ENCODE measurements at places on chromosomes 3 and 15.

GRCh38 chr3:152737021-152737908, 97.7 kb upstream of the P2RY1 start:
- DNase-seq: no peak

DNA sequence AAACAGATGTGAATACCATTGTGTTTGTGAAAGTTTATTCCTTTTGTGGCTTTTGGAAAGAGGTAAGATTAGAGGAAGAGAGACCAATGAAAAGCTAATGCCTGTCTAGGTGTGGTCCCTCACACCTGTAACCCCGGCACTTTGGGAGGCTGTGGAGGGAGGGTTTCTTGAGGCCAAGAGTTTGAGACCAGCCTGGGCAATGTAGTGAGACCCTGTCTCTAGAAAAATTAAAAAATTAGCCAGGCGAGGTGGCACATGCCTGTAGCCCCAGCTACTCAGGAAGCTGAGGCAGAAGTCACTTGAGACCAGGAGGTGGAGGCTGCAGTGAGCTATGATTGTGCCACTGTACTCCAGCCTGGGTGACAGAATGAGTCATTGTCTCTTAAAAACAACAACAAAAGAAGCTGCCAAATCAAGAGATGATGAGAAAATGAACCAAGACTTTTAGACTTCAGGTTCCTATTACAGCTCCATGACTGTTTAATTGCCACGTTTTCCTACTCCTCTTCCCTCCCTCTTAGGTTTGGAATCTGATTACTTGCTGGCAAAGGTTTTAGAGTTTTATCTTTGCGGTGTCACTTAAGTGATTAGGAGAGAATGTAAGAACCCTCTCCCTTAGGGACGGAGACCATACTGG, 68.7 kb downstream of the CGNL1 start:
- DNase-seq: peak; percentile 41

DNA sequence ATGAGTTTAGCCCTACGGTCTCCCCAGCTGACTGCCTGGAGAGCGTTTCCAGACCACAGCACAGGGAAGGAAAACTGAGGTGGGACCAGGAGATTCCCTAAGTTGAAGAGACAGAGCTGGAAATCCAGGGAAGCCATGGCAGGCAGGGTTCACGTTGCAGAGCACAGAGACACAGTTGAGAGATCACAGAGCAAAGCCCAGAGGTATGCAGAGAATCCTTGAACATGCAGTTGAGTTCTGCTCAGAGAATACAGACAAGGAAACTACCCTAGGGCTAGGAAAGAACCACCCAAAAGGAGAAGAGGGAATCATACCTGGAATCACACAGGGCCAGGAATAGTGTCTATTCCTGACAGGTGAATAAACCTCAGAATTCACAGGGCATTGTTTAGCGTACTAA, 14.3 kb downstream of the SLC28A1 start:
- no peak for DNase-seq

GRCh38 chr3:169242708-169243513, 420.6 kb downstream of the MECOM start:
- no peak for DNase-seq

DNA sequence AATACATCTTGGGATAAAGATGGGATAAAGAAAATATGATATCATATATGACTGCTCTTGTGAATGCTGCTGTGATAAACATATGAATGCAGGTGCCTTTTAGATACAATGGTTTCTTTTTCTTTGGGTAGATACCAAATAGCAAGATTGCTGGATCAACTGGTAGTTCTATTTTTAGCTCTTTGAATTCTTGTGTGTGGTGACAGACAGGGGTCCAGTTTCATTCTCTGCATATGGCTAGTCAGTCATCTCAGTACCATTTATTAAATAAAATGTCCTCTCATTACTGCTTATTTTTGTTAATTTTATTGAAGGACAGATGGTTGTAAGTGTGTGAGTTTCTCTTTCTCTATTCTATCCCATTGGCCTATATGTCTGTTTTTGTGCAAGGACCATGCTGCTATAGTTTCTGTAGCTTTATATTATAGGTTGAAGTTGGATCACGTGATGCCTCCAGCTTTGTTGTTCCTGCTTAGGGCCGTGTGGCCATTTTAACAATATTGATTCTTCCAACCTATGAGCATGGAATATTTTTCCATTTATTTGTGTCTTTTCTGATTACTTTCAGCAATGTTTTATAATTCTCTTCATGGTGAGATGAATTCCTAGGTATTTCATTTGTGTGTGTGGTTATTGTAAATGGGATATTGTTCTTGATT, 1089.8 kb upstream of the CADM2 start:
- DNase-seq: no peak

GRCh38 chr3:195086341-195086740, 184.6 kb downstream of the XXYLT1 start:
- no peak for DNase-seq

DNA sequence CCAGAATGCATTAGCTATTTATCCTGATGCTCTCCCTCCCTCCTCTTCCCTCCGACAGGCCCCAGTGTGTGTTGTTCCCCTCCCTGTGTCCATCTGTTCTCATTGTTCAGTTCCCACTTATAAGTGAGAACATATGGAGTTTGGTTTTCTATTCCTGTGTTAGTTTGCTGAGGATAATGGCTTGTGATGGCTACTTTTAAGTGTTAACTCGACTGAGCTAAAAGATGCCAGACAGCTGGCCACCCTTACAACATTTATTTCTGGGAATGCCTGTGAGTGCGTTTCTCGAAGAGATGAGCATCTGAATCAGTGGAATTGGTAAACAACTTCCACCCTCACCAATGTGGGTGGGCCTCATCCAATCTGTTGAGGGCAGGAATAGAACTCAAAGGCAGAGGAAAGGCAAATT, 24.7 kb upstream of the TM2D3 start:
- no peak for DNase-seq

- DNase-seq: no peak
Measured at GRCh38 chr3:32436816-32437189, 45.1 kb downstream of the CMTM7 start.

GRCh38 chr3:12755754-12756153, 3.3 kb downstream of the TMEM40 start:
- no peak for DNase-seq

DNA sequence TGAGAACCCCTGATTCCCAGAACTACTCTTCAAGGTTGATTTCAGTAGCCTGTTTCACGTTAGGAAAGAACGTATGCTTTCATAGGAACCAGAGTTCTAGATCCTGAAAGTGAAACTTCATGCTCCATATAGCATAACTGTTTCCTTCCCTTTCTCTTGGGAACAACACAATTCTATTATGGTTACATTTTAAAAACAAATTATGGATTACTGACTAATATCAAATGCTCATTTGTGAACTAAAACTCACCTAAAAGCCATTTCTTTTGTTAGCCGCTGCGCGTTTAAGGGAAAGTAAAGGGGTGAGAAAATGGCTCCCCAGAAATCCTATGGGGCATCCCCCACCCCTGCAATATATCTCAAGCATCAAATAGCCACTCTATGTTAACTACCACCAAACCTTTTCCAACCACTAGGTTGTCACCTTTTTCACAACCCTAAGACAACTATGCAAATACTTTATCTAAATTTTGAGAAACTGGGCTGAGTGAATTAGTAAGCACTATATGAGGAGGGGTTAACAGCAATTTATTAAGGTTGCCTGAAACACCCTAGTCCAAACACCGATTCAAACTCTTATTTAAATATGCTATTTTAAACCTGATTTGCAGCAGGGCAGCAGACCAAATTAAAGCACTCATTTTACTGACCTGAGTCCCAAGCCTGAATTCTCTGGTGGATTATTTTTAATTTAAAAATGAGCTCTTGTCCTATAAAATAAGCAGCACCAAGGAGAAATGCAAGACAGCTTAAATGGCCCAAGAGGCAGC, 2.4 kb downstream of the SIAH2 start:
- DNase-seq: no peak

- DNase-seq: no peak
Measured at GRCh38 chr3:34947834-34948233, 691.5 kb upstream of the ARPP21 start.

DNA sequence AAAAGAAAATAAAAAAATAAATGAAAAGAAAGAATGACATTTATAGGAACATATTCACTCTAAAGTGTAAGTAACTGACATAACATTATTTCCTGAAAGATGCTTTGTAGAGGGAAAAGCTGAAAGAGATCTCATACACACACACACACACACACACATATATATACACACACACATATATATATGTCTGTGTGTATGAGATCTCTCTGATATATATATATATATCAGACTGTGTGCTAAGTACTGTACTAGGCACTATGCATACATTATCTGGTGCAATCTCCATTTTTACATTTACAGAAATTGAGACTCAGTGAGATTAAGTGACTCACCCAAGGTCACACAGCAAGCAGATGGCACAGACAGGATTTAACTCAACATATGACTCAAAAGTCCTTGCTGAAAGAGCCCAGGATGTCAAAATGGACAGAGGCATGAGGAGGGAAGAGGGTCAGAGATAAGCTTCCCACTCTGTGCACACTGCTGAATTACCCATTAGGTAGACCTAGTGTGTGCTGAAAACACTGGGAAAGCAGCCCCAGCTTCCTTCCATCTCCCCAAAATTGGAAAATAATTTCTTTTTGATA, 15.0 kb downstream of the BHLHE40 start:
- no peak for DNase-seq

- DNase-seq: no peak
Measured at GRCh38 chr3:58059349-58060321, 51.4 kb downstream of the FLNB start.

DNA sequence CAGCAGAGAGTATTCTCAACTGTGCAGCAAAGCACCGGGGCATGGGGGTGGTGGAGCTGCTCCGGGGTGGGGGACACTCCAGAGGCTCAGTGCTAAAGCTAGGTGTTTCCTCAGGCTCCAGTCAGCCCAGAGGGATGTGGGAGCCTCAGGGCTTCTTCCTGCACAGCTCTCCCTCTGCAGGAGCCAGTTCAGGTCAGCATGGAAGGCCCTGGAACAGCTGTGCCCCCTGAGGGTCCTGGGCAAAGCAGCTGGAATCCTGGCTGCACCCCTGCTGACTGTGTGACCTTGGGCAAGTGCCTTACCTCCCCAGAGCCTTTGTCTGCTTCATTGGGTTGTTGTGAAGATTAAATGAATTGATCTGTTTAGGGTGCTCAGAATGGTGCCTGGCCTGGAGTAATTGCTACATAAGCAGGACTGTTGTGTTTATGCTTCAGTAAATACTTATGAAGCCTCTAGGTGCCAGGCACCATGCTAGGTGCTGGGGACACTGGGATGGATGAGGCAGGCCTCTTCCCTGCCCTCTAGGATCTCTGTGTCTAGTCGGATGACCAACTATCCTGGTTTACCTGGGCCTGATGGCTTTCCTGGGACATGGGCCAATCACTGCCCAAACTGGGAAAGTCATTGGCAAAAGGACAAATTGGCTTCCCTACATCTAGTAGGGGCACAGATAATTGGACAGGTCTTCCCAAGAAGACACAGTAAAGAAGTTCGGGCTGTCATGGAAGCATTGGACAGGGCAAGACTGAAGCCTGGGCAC, 64.2 kb upstream of the LCTL start:
- DNase-seq: no peak

DNA sequence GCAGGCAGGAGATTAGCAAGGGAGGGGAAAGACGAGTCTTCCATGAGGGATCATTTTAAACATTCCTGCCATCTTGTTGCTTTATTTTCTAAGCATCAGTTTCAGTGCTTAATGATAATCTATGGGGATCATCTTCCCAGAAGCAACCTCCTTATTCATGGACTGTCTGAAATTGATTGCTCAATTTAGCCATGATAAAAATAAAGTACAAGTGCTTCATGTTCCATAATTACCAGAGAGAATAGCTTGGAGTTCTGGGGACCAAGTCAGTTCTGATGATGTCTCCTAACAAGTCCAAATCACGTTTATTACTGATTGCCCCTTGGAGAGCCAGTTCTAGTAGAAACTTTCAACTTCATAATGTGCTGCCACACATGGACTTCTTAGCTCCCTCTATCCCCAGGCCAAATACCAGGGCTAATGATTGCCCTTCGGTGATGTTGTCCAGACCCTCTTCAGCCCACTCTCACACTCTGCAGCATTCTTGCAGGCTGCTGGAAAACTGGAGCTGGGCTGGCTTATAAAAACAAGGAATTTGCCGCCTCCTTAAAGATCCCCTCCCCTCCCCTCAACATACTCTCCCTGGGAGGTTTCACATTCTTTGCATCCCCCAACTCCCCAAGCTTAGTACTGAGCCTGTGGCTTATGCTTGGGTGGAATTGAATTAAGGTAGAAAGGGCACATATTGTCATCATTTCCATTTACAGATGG, 222.1 kb upstream of the ADAMTS9 start:
- DNase-seq: no peak

DNA sequence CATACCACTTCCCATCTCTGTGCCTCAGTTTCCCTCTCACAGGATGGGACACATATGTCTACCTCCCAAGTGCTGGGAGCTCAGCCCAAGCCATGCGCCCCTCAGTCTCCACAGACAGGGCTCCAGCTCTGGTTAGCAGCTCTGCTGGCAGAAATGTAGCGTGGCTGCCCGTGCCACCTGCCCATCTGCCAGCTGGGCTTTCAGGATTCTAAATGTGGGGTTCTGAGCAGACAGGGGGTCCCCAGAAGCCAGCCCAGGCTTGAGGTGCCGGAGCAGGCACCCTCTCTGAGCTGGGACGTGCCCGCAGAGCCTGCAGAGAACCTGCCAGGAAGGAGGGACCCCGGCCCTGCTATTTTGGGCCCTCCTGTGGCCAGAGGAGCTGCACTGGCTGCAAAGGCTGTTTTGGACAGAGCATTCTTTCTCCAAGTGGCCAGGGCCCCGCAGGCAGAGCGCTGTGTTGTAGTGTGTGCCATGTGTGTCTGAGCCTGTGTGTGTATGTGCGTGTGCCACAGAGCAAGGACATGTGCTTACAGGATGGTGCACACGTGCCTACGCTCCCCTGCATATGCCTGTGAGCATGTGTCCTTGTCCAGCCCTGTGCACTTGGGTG, 31.7 kb downstream of the PSTPIP1 start:
- DNase-seq: no peak

GRCh38 chr15:88018869-88019641, 237.5 kb downstream of the NTRK3 start:
- no peak for DNase-seq

GRCh38 chr3:99934975-99935797, 117.5 kb downstream of the CMSS1 start:
- no peak for DNase-seq

DNA sequence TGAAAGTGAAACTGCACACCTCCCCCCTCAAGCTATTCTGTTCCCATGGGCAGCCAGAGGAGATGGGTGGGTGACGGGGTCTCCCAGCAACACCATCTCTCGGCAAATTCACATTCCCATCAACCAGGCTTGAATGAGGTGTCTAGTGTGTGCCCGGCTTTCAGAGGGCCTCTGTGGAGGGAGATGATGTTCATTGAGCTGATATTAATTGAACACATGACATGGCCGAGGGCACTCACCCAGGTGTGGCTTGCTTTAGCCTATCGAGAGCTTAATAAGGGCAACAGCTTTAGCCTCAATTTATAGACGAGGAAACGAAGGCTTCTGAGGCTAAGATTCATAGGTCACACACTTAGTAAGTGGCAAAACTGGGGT, 288.0 kb downstream of the UACA start:
- DNase-seq: no peak
